ENCODE measurements at places on chromosomes 2 and 18.

GRCh38 chr2:106864051-106864450, 21.9 kb downstream of the ST6GAL2 start:
- H3K36me3 ChIP-seq = no peaks in the 10 kb centered on the region
- no peak overlapping the region for H3K4me3 ChIP-seq

DNA sequence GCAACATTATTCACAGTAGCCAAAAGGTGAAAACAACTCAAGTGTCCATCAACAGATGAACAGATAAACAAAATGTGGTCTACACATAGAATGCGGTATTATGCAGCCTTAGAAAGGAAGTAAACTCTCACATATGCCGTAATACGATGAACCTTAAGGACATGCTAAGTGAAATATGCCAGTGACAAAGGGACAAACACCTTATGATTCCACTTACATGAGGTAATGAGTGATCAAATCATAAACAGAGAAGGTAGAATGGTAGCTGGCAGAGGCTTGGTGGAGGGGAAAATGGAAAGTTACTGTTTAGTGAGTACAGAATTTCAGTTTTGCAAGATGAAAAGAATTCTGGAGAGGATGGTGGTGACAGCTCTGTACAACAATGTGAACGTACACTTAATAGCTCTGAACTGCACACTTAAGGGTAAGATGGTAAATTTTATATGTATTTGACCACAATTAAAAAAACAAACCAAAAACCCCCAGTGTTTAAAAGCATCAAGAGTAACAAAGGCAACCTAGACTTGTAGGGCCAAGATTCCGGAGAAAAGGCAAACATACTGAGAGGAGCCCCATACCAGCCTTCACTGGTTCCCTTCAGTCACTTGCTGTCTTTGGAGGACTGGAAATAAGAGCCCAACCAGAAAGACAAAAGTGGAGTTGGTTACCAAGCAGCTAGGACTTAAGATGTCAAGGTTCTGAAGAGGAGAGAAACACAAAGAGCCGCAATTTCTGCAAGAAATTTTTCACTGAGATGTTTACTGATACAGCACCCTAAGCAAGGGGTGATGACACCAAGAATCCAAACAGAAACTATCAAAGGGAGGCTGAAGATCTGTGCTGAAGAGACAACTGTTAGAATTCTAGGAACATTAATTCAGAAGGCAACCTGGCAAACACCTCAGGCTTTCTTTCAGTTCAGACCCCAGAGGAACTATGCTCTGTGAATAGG, 61.3 kb downstream of the CUL3 start:
- no peak overlapping the region for H3K27ac ChIP-seq
- no peak overlapping the region for H3K4me3 ChIP-seq
- peaks cover 6% of the 10 kb centered on the region for H3K36me3 ChIP-seq
- DNase-seq = no peak

DNA sequence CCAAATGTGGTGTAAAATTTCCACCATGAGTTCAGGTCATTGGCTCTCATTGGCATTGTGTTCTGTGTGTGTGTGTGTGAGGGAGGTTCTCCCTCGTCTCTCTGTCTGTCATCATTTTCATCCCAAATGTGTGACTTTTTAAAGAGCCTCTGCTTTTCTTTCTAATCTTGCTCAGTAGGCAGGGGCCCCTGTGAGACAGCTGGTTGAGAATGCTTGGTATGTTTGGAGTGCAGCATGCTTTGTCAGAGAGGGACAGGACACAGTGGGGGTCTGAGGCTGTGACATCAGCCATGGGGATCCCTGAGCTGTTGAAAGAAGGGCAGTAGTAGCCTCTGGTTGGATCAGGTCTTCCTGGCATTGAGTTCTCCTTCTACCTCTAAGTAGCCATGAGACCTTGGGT, 10.6 kb downstream of the PTPRM start:
- no peaks in the 10 kb centered on the region for H3K36me3 ChIP-seq
- H3K4me1 ChIP-seq = peaks cover 30% of the 10 kb centered on the region
- peak overlapping the region; percentile 66 for H3K27ac ChIP-seq
- no peak overlapping the region for H3K4me3 ChIP-seq
- H3K27me3 ChIP-seq = no peaks in the 10 kb centered on the region
- no peak for DNase-seq

DNA sequence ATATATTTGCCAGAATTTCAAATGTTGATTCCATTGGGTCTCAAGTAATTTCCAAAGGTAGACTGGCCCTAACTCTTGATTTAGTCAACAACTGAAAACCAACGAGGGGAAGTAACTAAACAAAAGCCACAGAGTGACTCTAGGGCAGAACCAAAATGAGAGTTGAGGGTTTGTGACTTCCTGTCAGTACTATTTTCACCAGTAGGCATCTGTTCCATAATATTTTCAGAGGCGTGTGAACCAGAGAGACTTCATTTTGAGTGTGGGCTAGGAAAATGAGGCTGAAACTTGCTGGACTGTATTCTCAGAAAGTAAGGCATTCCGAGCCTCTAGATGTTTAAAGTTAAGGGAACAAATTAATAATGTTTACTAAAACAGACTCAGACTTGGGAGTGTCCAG, 70.6 kb downstream of the GDF7 start:
- no peak overlapping the region for H3K27ac ChIP-seq
- no peaks in the 10 kb centered on the region for H3K27me3 ChIP-seq
- no peak overlapping the region for H3K4me3 ChIP-seq

DNA sequence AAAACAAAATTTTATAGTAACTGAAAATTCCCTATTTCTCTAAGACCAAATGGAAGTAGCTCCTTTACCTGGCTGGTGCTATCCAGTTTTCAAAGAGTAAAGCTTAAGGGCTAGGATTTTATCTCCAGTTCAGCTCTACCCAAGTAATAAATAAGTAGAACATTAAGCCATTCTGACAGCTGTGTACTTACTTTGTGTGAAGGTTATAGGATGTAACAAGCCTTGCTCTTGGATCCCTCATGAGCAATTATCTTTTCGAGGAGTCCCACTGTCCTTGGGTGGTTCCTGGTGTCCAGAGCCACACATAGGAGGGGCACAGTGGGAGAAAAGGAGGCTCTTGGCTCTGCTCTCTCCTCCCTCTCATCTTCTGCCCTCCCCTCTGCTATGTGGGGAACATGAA, 45.5 kb downstream of the KIF5C start:
- no peak overlapping the region for H3K27ac ChIP-seq
- H3K4me1 ChIP-seq = no peaks in the 10 kb centered on the region
- no peak overlapping the region for H3K4me3 ChIP-seq
- no peak for DNase-seq

- H3K4me1 ChIP-seq = no peaks in the 10 kb centered on the region
- no peaks in the 10 kb centered on the region for H3K36me3 ChIP-seq
- H3K4me3 ChIP-seq = no peak overlapping the region
- H3K27me3 ChIP-seq = no peaks in the 10 kb centered on the region
- no peak overlapping the region for H3K27ac ChIP-seq
- no peak for DNase-seq
These were observed 141.6 kb downstream of the ICOS start for GRCh38 chr2:204078003-204078698.

All from RWPE2 (cell line).